NCI-H1436 treated with DMSO at 0.1 percent for 48 hours (cell line): ENCODE measurements at places on chromosomes 5 and 9.

GRCh38 chr9:131755541-131756198 is 15.8 kb upstream of the RAPGEF1 start:
- peak; percentile 46 for DNase-seq

GRCh38 chr9:113636693-113637092 is 173.2 kb downstream of the RGS3 start:
- no peak for DNase-seq

DNA sequence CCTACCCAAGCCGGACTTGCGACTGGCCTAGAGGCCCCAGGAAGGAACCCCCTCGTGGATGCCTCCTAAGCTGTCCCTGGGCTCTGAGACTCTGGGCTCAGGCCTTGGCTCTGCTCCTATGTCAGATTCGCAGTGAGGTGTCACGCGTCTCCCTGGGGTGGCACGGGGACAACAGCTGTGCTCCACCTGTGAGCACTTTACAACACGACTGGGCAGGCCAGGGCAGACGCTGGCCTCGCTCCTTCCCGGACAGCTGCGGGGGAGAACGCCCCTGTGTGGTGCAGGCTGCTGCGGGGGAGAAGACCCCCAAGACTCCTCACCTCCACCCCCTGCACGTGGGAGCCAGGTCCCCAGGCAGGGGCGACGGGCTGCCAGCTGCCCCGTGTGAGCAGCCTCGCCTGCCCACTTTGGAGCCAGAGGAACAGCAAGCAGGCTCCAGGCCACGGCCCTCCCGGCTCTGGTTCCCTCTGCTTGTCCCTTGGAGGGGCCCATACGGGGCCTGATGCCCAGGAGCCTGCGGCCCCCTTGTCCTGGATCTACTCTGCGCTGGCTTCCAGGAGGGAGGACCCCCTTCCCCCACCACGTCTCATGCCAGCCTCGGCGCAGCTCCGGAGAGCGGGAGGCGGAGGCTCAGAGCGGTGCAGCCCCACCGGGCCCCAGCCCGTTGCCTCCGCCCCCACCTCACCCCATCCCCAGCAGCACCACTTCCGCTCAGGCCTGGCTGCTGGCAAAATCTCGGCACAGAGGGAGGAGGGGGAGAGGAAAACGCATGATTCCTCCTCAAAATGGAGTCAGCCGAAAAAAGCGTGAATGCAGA is 36.0 kb downstream of the SARDH start:
- no peak for DNase-seq

- no peak for DNase-seq
Measured at GRCh38 chr5:9737265-9737664, 107.1 kb upstream of the TAS2R1 start.

- DNase-seq, result no peak
Measured at GRCh38 chr5:114311968-114312367, 49.9 kb upstream of the KCNN2 start.

DNA sequence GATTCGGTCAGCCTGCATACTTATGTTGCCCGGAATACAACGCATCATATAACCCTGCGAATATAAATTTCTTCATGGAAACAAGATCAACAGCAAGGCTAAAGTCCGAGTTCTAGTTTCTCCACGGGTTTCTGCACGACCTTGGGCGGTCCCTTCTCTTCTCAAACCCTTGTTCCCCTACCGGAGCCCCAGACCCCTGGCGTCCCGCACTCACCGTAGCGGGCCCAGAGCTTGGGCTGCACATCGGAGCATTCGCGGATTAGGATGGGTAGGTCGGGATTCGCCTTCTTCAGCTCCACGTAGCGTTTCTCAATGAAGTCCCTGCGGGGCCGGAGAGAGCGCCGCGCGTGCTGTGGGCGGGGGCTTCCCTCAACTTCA is 399 bp downstream of the NDUFA2 start:
- DNase-seq, result no peak

- DNase-seq, result no peak
Measured at GRCh38 chr5:160685219-160685618, 166.8 kb downstream of the ATP10B start.

DNA sequence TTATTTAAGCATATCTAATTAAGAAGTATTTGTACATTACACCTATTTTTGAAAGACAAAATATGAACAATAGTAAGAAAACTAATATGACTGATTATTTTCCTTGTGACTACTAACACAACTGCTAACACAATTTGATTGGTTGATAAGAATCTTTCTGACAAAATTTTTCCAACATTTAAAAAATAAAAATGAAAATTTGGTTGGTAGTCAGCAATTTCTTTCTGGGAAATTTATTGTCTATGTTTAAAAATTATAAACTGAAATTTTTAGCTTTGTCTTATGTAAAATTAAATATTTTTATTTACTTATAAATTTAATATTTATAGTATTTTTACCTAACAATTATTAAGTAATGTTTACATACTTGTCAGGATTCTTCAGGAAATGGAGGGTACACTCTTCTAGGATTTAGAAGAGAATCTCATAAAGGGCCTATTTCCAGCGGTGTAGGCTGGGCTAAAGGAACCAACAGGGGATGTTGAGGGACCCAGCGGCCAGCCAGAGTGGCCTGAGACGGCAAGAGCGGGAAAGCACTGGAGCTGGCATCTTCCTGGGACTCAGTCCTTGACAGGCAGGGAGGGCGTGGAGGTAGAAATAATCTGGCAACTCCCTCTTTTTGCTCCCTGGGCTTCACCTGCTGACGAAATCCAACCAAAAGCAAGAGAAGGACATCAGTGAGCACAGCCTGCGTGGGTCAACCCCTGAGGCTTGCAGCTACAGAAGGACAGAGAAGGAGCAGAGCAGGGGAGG is 14.7 kb upstream of the FAM120A start:
- no peak for DNase-seq

- DNase-seq, result no peak
Measured at GRCh38 chr9:134887219-134887618, 6.6 kb downstream of the FCN2 start.

- no peak for DNase-seq
Measured at GRCh38 chr5:107378218-107378899, 292.4 kb downstream of the EFNA5 start.

- no peak for DNase-seq
Measured at GRCh38 chr9:121859646-121860045, 208.2 kb downstream of the DAB2IP start.

- no peak for DNase-seq
Measured at GRCh38 chr5:123699571-123699970, 187.6 kb downstream of the CSNK1G3 start.

- no peak for DNase-seq
Measured at GRCh38 chr5:55521881-55522280, 12.9 kb downstream of the PLPP1 start.

DNA sequence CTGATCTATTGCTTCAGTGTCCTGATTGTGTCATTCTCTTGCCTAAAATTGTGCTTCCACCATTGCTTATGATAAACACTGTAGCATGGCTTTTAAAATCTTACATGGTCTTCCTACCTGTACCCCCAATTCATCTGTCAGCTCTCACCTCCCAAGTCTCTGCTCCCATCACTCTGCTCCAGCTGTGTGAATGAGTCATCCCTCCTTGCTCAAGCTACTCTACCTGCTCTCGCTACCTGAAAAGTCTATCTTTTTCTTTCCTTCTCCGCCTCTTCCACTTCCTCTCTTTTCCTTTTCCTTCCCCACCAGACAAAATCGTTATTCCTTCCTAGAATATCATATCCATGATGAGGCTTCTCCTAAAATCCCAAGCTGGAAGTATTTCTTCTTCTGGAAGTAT is 341.7 kb downstream of the PRELID2 start:
- DNase-seq, result no peak

GRCh38 chr9:106829666-106830408 is 33.1 kb upstream of the ZNF462 start:
- no peak for DNase-seq

GRCh38 chr5:151233616-151234085 is 9.8 kb upstream of the CCDC69 start:
- DNase-seq, result no peak

- DNase-seq, result no peak
Measured at GRCh38 chr5:7876867-7877266, 7.9 kb downstream of the MTRR start.

DNA sequence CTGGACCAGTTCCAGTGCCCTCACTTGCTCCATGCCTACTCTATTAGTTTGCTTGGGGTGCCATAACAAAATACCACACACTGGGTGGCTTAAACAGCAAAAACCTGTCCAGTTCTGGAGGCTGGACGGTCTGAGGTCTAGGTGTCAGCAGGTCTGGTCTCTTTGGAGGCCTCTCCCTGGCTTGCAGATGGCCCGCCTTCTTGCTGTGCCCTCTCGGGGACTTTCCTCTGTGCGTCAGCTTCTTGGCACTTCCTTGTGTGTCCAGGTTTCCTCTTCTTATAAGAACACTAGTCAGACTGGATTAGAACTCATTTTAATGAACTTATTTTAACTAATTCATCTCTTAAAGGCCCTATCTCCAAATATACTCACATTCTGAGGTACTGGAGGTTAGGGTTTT is 97.2 kb downstream of the CARTPT start:
- DNase-seq, result no peak

GRCh38 chr5:91436241-91436640 is 53.1 kb upstream of the ARRDC3 start:
- no peak for DNase-seq

GRCh38 chr5:115377468-115378217 is 81.2 kb upstream of the CCDC112 start:
- DNase-seq, result no peak
